ENCODE measurements at places on chromosomes 7 and 10. TPM values are rescaled to one million over a fixed set of nuclear protein-coding genes. Genes with fewer than 3 reads are reported as not detected.

Gene TEX47
- not detected for total RNA-seq

Gene SPDYE18
- 0.36 TPM for total RNA-seq

Gene CAV1
- total RNA-seq = 2.3 TPM

Gene ZNF736
- 20.9 TPM for total RNA-seq

Gene PDCD11
- 93.7 TPM for total RNA-seq

Gene ABI1
- total RNA-seq = 35.1 TPM

Gene SPDYE8
- total RNA-seq = not detected

Gene CYP3A4
- total RNA-seq = not detected

Gene SPDYE11
- total RNA-seq = not detected

Gene PRKCQ
- total RNA-seq = 47.0 TPM

Gene PSMG3
- 74.6 TPM for total RNA-seq

Gene CYP2E1
- 0.44 TPM for total RNA-seq

Gene NOS3
- 9.7 TPM for total RNA-seq

Gene HOXA1
- 0.15 TPM for total RNA-seq

Gene ATRNL1
- total RNA-seq = 0.17 TPM

Gene NUDCD3
- total RNA-seq = 94.9 TPM

Gene IRF5
- total RNA-seq = 6.7 TPM

Gene GRID1
- total RNA-seq = not detected

Gene RBM33
- total RNA-seq = 64.9 TPM

Gene NCF1
- 0.31 TPM for total RNA-seq

Gene KCND2
- total RNA-seq = not detected

Gene GIMAP5
- total RNA-seq = 61.0 TPM

Gene OR13A1
- total RNA-seq = not detected

Gene GAD2
- total RNA-seq = not detected

Gene SPDYE6
- not detected for total RNA-seq

Gene EGR2
- 88.9 TPM for total RNA-seq

Gene EN2
- not detected for total RNA-seq

Gene C10orf62
- total RNA-seq = not detected

Data from activated CD8-positive, alpha-beta memory T cell treated with anti-CD3 and anti-CD28 coated beads for 36 hours (primary cell).